Cardiac muscle cell (in vitro differentiated cells and primary cell): ENCODE measurements at places on chromosomes 11 and 22.

DNA sequence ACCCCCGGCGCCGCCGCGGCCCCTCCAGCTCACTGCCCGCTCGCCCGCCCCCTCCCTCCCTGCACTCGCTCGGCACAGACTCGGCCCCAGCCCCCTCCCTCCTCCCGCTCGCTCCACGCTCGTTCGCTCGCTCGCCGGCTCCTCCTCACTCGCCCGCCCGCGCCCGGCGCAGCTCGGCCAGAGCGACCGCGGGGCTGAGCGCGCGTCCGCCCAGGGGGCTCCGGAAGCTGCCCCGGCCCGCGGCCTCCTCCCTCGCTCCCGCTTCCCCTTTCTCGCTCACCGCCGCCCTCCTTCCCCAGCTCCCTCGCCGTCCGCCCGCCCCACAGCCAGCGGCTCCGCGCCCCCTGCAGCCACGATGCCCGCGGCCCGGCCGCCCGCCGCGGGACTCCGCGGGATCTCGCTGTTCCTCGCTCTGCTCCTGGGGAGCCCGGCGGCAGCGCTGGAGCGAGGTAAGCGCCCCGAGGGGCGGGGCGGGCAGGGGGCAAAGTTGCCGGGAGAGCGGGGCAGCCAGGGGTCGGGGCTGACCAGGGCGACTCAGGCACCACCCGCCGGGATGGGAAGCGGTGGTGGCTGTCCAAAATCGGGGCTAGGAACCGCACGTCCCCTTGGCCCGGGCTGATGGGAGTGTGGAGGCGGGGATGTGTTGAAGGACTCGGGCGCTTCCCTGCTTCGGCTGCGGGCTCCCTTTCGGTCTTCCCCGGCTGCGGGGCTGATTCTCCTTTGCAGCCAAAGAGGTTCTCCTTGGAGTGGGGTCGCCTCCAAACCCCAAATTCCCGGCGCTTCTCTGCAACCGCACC, at the start of gene SEZ6L:
Gene SEZ6L, plus strand, starts transcription at position 148 of the 797 bp plus-strand sequence. Its CDS starts 208 bp downstream, at position 356.
- no peak for DNase-seq

DNA sequence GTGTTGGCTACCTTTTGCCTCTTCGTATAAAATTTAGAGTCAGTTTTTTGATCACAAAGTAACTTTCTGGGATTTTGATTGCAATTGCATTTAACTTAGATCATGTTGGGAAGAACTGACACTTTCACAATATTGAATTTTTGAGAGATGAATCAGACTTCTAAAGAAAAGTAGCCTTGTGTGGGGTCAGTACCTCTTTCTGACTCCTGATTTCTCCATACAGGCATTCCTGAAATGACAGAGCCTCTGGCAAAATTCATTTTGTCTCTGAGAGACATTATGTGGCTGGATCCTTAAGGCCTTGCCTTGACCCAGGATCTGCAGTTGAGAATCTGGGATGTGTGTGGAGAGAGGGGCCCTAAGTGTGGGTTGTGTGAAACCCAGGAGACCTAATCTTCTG, 37.8 kb downstream of the PPFIBP2 start:
- DNase-seq, result no peak

DNA sequence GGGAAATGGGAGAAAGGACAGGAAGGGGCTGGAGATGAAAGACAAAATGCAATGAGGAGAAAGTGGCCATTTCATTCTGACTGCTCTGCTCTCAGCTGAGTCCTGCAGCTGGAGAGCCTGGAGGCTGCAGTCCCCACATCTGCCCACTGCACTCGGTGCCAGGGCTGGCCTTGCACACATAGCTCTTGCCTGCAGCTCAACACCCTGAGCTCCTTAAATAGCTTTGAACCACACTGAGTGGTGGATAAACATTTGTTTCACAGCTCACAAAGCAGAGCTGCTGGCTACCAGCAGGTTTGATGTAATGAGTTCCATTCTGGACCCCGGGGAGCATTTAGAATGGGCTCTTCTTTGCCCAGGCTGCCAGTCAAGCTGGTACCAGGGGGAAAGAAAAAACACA, 426.1 kb upstream of the CADM1 start:
- no peak for DNase-seq

GRCh38 chr11:44824300-44824704, 97.5 kb downstream of the TSPAN18 start:
- DNase-seq, result peak; percentile 51

DNA sequence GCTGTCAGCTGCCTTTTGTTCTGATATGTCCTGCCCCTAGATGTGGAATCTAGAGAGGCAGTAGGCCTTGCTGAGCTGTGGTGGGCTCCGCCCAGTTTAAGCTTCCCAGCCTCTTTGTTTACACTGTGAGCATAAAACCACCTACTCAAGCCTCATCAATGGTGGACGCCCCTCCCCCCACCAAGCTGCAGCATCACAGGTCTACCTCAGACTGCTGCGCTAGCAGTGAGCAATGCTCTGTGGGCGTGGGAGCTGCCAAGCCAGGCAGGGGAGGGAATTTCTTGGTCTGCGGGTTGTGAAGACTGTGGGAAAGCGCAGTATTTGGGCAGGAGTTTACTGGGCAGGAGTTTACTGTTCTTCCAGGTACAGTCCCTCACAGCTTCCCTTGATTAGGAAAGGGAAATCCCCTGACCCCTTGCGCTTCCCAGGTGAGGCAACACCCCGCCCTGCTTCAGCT, 98.5 kb downstream of the SMCO4 start:
- peak; percentile 23 for DNase-seq

- DNase-seq, result no peak
Observed at GRCh38 chr11:76307978-76308747, 72.8 kb downstream of the THAP12 start.

- no peak for DNase-seq
Observed at GRCh38 chr22:39129081-39129480, 23.4 kb downstream of the CBX7 start.

GRCh38 chr22:19767427-19768341, 7.1 kb downstream of the TBX1 start:
- no peak for DNase-seq

GRCh38 chr22:35663371-35663770, 15.1 kb downstream of the APOL6 start:
- no peak for DNase-seq

DNA sequence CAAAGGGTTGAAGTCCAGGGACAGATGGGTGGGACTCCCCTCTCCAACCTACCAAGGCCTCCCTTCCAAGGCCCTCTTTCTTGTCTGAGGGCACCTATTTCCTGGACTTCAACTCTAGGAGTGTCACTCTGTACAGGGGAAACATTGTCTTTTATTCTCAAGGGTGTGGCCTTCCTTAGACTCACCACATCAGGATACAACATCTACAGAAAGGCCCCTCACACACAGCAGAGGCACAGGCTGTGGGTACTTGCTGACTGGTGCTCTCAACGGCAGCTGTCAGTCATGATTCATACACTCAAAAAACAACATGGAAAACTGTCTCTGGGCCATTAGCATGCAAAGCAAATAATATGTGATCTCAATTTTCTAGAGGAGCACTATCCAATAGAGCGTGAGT, 78.0 kb downstream of the RCN1 start:
- DNase-seq, result no peak

- no peak for DNase-seq
Observed at GRCh38 chr22:29916007-29916544, 33.1 kb downstream of the MTMR3 start.

- DNase-seq, result no peak
Observed at GRCh38 chr11:1041471-1041870, 5.0 kb upstream of the MUC6 start.

DNA sequence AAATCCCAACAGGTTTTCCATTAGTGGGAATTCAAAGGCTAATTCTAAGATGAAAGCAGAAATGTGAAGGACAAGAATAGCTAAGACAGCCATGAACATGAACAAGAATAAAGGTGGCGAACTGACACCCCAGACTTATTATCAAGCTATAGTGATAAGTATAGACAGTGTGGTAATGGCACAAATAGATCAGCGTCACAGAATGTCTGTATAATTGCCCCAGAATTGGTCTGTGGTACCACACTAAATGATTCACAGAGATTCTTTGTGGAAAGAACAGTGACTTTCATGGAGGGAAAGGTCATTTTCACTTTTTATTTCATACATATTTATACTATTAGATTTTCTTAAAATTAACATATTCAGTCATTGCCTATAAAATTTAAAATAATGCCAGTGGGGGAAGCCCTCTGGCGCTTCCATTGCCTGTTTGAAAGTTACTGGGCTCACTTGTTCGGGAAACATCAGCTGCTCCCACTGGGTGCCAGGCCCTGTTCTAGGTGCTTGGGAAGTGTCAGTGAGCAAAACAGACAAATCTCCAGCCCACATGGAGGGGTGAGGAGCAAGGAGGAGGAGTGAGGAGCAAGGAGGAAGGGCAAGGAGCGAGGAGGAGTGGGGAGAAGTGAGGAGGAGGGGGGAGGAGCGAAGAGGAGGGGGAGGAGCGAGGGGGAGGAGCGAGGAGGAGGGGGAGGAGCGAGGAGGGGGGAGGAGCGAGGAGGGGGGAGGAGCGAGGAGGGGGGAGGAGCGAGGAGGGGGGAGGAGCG, 11.3 kb upstream of the NLRP6 start:
- DNase-seq, result no peak

- peak; percentile 36 for DNase-seq
Observed at GRCh38 chr22:41687901-41688364, 734 bp downstream of the SNU13 start.
